Stimulated activated CD4-positive, alpha-beta T cell treated with anti-CD3 and anti-CD28 coated beads, Interleukin-15, amount 100 ng/mL, for 1 hour (primary cell): ENCODE measurements at places on chromosomes 2 and 18.

DNA sequence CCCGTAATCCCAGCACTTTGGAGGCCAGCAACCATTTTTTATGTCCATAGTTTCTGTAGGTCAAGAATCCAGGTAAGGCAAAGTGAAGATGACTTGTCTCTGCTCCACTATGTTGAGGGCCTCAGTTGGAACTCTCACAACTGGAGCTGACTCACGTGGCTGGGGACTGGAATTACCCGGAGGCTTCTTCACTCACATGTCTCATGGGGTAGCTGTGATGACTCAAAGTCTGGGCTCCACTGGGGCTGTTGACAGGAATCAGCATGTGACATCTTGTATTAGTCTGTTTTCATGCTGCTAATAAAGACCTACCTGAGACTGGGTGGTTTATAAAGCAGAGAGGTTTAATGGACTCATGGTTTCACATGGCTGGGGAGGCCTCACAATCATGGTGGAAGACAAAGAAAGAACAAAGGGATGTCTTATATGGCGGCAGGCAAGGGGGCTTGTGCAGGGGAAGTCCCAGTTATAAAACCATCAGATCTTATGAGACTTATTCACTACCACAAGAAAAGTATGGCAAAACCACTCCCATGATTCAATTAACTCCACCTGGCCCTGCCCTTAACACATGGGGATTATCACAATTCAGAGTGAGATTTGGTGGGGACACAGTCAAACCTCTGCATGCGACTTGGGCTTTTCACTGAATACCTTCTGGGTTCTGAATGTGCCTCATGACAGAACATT is 7.8 kb upstream of the PPP1R1C start:
- DNase-seq = no peak

DNA sequence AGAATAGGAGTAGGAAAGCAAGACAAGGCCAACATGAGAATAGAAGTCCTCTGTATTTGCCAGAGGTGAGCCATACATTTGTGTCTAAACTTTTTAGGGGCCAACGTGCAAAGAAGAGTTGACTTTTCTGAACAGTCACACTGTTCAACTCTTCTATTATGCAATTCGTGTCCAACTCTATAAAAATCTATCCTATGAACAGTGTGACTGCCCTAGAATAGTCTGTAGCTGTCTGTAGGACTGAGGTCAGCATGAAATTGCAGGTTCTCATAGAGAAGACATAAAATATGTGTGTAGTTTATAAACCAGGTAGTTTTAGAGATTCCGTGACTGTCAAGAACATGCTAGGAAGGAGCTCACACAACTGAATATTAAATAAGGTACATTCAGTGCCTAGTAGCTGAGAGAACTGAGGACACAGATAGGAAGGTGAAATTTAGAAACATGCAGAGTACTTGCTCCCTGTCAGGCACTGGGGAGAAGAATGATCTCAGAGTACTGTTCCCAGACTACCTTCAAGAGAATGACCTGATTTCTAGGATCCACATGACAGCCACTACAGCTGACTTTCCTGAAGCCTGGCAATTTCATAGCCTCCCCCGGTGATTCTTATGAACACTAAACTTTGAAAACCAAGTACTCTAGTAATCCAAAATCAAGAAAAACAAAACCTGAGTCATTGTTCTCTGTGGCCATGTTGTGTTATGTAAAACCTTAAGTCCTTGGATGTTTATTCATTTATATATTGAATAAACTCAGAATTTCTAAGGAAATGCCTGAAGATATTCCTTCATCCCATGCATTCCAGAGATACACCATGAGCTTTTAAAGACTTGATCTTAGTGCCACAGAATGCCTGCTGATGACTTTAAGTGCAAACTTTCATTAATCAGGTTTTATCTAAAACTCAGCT is 201.5 kb upstream of the BOD1L2 start:
- no peak for DNase-seq

DNA sequence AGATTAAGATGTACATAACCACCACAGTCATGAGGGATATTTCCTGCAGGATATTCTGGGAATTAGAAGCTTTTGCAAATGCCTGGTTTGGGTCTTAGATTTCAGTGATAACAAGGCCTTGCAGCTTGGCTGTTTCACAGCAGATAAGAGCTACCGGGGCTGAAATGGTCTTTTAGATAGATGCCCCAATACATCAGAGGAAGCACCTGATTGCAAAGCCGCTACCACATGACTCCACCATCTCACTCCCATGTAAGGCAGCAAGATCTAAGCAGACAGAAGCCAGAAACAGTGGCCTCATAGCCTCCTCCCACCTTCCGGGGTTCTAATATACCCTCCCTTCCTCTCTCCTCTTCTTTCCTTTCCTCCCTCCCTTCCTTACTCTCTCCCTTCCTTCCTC is 31.1 kb upstream of the EPG5 start:
- no peak for DNase-seq

DNA sequence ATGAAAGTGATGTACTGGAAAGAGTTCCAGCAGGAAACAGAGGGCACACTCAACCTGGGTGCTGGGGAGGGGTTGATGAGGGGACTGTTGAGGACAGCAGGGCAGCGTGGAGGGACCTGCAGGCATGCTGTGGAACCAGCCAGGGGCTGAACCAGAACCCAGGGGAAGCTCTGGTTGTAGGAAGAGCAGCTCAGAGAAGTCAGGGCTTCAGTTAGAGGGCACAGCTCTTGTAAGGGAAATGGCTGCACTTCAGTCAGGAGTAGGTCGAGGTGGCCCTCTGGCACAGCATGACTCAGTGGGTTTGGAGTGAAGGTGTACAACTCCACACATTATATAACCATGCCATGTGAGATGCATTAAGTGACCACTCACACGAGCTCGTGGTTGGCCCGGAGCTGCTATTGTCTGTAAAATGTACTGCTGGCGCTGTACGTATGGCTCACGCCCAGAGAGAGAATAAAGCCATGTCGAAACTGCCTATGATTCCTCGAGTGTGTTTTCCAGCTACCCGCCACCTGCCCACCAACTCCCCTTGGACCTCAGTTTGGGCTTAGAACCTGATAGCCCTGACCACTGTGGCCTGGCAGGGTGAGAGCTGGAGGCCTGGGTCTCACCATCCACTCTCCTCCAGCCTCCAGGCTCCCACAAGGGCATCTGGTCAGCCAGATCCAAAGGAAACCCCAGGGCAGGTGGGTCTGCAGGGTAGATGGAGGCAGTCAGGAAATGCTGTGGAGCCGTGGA is 136.5 kb upstream of the HS6ST1 start:
- DNase-seq = no peak

- DNase-seq = no peak
These were observed 70.0 kb downstream of the HDAC4 start for GRCh38 chr2:239330836-239331235.

- no peak for DNase-seq
These were observed 99.4 kb upstream of the GALNT5 start for GRCh38 chr2:157158111-157158510.

GRCh38 chr18:31497836-31498573 is at the start of gene DSG2:
Gene DSG2 (plus strand): TSS chr18:31498177. CDS start chr18:31498252, 75 bp downstream.
- DNase-seq = no peak

GRCh38 chr2:89763581-89764485 is 1072.4 kb downstream of the RPIA start:
- no peak for DNase-seq

- DNase-seq = no peak
These were observed 21.5 kb upstream of the IL18RAP start for GRCh38 chr2:102401456-102401855.

DNA sequence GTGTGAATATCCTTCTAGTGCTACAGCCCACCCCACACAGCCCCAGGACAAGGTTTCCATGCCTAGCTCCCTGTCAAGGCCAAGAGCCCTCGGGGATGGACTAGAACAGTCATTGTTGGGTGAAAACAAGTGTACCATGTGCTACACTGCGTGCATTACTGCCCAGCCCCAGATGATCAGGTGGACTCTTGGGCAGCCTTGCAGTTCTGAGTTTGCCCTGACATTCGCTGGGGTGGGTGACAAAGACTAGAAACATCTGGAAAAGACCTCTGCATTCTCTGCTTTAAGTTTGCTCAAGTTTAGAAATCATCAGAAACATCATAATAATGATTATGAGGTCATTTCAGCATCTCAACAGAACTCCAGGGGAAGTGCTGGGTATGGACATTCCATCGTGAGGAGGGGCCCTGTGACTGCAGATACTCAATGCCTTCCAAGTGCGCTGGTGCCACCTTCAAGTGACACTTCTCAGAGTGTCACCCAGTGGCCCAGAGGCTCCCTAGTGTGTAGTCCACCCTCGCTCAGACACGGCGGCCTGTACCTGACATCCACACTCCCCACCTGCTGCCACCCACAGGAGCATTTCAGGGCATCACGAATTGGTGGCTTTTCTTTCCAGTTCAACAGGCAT is 5.3 kb upstream of the PXDN start:
- DNase-seq = no peak

DNA sequence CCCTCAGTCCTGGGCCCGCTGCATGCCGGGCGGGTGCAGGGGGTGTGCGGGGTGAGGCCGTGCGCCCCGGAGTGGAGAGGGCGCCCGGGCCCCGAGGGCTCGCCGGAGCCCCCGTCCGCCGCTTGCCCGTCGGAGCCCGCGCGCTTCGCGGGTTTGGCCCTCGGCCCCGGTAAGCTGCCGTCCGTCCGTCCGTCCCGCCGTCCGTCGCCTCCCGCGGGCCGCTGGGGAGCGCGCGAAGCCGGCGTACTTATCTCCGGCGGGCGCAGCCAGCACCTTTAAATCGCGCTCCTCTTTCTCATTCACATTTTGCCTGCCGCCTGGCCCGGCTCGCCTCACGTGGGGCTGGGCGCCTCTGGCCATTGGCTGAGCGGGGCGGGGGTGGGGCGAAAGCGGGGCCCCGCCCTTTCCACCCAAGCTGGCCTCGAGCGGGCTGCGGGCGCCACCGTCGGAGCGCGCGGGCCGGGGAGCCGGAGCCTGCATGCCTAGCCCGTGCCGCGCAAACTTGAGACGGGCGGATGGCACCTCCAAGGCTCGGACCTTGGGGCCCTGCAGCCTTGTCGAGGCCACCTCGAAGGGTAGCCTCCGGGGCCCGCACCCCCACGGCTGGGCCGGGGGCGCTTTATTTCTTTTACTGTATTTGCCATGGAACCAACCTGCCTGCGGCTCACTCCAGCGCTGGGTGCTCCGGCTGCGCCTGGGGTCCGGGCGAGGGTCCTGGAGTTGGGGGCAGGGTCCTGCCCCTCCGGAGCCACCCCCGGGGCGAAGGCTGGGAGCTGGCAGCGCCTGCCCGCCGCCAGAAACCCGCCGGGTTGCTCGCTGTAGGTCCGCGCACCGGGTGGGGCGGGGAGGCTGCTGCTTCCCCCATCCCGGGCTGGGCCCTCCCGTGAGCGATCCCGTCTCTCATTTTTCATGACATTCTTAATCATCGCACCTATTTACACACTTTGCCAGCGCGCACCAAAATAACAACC is at the start of gene GBX2:
TSS of gene GBX2 (minus strand) at position 277 of the 971 bp plus-strand sequence. CDS start 415 bp downstream, outside the sequence.
- DNase-seq = no peak

DNA sequence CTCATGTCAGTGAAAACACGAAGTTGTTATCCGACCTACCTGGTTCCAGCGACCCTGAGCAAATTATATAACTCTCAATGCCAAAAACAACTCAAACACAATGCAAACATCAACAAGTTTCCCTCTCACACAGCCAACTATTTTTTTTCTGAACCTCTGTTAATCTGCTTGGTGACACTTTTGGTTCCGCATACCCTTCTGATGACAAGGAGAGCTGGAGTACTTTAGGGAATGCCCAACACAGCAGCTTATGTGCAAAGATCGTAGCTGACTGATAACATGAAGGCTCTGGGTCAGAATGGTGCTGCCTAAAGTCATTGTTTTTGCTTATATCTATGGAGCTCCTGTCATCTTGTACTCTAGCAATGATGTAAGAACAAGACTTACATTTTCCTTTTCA is 72.7 kb upstream of the CCDC68 start:
- no peak for DNase-seq

DNA sequence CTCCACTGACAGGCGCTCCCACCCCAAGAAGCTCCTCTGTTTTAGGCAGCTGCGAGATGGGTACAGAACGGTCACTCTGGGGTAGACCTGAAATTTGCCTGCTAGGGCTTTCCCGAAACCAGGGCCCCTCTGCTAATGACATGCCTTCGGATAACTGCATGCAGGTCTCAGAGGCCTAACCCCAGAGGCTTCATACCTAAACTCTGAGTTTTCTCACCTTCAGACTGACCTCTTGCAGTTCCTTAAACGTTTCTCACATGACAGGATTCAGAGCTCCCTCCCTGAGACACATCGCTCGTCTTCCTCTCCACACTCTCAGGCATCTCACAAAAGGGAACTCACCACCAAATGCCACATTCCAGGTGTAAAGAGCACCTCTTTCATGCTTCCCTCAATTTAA is 11.3 kb upstream of the KLHL29 start:
- no peak for DNase-seq

DNA sequence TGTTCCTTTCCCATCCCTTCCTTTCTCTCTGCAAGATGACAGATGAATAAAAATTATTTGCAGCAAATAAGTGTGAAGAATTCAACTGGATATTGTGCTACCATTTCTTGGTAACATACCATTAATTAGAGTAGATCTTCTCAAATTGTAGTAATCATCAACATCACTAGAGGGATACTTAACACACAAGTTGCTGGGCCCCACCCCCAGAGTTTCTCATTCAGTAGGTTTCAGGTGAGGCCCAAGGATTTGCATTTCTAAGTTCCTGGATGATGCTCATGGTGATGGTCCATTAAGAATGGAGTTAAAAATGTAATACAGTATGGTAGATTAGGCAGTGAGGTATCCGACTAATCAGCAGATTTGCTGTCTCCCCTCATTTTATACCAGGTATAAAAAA is 594.0 kb downstream of the ERBB4 start:
- no peak for DNase-seq

DNA sequence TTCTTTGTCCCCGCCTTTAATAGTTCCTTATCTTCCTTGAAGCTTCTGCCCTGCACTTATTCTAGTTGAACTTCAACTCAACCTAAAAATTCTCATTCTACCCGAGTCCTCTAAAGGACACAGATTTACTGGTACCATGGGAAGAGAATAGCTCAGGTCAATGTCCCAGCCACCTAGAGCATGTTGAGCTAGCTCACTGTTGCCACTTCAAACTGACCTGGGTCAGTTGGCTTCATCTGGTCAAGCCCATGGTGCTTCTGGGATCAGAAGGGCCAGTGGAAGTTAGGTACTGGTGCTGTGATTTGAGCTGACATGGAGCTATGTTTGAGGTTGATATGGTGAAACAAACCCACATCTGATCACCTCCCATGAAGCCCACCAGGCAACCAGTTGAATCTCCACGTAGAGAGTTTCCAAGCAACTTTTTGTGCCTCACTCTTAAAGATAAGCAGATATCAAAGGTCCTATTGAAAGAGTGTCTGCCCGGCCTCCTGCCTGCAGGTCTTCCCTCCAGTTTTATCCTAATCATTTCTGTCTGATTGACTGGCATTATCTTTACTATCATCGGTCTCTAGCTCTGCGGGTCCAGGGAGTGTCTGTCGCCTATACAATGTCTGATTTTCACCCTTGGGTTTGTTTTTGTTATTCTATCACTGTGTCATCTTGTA is 17.2 kb downstream of the GREB1 start:
- no peak for DNase-seq

DNA sequence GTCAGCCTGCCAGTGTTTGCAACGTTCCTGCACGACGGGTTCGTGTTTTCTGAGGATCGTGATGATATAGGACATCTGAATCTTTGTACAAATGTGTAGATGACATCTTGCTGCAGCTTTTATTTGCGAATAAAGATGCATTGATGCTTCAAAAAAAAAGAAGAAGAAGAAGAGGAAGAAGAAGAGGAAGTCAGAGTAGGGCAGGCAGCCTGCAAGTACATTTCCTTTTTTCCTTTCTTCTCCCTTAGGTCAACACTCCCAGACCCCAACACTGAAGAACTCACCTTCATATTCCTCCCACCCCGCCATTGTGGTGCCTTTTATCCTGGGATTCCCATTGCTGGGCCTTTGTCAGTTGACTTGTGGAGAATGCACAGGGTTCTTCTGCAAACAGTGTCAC is 91.5 kb downstream of the FHOD3 start:
- no peak for DNase-seq

GRCh38 chr18:2794159-2794558 is 52.6 kb upstream of the EMILIN2 start:
- DNase-seq = no peak
